Activated CD4-positive, alpha-beta T cell treated with anti-CD3 and anti-CD28 coated beads, Interleukin-2, amount 50 U/mL, for 4 hours (primary cell): ENCODE measurements at places on chromosomes 4 and X.

GRCh38 chrX:1140236-1140681 lies 72.2 kb downstream of the CRLF2 start:
- no peak for DNase-seq

GRCh38 chrX:136028383-136028984 lies 43.2 kb downstream of the SLC9A6 start:
- DNase-seq: no peak

- no peak for DNase-seq
These were observed at the start of gene YIPF7 for GRCh38 chr4:44651425-44651824. YIPF7 (minus strand) TSS chr4:44651625; CDS start chr4:44650100, 1,525 bp downstream.

GRCh38 chr4:184450045-184450444 lies 24.3 kb downstream of the IRF2 start:
- no peak for DNase-seq

DNA sequence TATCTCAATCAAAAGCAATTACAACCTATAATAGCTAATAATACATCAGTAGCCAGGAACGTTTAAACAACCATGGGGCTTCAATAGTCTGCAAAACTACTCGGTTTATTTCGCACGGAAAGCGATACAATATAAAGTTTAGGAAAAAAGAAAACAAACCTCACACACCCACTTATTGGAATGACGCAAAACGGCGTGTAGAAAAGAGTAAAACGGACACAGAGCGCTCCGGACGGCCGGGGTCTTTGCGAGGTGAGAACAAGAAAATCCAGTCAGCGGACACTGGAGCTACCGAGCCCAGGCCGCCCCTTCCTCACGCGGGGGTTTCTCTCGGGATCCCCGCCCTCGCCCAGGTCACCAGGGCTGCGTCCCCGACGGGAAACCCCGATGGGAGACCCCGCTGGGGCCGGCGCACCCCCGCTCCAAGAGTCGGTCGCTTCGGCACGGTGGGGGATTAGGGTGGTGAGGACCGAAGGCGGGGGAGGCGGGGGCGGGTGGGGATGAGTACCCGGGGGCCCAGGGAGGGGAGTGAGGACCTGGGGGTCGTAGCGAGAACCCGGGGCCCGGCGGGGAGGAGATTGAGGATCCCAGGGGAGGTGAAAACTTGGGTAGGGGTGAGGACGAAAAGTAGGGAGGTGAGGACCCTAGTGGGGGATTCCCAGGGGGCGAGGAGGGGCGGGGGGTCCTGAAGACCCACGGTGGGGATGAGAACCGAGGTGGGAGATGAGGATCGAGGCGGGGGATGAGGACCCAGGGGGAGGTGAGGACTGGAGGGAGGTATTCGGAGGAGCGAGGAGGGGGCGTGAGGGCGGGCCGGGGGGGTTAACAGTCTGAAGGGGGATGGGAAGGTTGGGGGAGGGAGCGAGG lies 737 bp downstream of the NELFA start:
- DNase-seq: peak; percentile 10

GRCh38 chrX:28697732-28698131 lies 110.5 kb downstream of the IL1RAPL1 start:
- DNase-seq: no peak

DNA sequence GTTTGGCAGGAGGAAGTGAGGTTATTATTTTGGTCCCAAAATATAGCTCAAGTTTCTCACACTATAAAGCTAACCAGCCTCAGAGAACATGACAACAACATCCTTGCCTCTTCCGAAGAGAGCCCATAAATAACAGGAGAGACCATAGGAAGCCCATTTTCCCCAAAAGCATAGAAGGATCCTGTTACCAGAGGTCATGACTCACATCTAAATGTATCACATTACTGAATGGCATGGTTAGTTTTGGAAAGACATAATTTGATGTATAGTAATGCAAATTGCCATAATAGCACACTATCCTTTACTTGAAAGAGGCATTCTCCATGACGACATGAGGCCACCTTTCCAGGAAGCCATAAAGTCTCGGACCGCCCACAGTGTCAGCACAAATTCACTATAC lies 238.8 kb upstream of the GRIA3 start:
- no peak for DNase-seq

DNA sequence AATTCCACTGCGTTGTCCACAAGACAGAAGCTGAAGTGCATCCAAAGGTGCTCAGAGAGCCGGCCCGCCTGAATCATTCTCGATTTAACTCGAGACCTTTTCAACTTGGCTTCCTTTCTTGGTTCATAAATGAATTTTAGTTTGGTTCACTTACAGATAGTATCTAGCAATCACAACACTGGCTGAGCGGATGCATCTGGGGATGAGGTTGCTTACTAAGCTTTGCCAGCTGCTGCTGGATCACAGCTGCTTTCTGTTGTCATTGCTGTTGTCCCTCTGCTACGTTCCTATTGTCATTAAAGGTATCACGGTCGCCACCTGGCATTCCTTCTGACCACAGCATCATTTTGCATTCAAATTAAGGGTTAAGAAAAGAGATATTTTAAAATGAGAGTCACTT lies 115.5 kb downstream of the NFKB1 start:
- no peak for DNase-seq

- no peak for DNase-seq
These were observed 268.2 kb upstream of the TEX13A start for GRCh38 chrX:105488716-105489115.

DNA sequence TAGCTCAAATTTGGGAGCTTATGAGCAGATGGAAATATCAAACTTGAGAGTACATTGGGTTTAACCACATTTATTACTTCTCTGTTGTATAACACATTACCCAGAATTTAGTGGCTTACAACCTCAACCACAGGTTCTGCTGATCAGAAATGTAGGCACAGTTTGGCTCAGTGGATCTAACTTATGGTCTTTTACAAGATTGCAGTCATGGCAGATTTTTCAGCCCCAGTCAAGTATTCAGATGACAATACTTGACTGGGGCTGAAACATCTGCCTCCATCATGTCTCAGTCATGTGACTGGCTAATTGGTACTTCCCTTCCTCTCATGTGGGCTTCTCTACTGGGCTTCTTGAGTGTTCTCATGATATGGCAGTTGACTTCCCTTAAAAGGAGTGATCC lies 44.0 kb upstream of the ADAD1 start:
- no peak for DNase-seq

GRCh38 chr4:109026588-109026987 lies 263.7 kb upstream of the ETNPPL start:
- no peak for DNase-seq

DNA sequence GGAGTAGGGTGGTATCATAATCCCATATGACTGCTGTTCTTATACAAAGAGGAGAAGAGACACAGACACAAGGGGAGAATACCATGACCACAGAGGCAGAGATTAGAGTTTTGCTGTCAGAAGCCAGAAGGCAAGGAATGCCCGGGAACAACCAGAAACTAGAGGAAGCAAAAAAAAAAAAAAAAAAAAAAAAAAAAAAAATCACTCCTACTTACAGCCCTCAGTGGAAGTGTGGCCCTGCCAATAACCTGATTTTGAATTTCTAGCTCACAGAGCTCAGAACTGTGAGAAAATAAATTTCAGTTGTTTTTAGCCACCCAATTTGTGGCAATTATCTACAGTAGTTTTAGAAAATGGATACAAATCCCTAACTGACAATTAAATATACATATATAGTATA lies 30.4 kb upstream of the UBE2NL start:
- no peak for DNase-seq

DNA sequence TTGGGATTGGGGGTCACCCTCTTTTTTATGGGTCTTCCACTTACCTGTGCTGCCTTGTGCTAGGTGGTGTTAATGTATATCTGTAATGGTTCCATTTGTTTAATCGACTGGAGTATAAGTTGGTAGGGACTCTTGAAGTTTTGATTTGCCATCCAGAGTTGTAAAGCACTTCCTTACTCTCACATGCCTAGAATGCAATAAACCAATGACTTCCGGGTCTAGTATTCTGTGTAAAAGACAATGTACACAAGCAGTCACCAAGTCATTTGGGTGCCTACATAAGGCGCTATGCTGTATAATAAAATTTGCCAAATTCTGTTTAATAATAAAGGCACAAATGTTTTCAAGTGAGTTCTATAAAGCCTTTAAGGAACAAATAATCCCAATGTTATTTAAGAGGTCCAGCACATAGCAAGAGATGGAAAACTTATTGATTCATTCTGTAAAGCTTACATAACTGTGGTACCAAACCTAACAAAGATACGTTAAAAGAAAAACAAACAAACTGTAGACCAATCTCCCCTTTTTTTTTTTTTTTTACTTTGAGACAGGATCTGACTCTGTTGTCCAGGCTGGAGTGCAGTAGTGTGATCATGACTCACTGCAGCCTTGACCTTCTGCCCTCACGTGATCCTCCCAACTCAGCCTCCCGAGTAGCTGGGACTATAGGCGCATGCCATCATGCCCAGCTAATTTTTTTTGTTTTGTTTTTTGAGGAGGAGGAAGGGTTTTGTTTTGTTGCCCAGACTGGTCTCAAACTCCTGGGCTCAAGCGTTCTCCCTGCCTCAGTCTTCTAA lies 41.5 kb upstream of the HPRT1 start:
- DNase-seq: no peak

- DNase-seq: no peak
These were observed 52.1 kb downstream of the RAB40A start for GRCh38 chrX:103467156-103467555.

GRCh38 chr4:4752025-4752424 lies 107.4 kb upstream of the MSX1 start:
- DNase-seq: no peak

GRCh38 chrX:6026980-6027379 lies 201.7 kb downstream of the NLGN4X start:
- no peak for DNase-seq

- no peak for DNase-seq
These were observed 238.8 kb downstream of the GRIA3 start for GRCh38 chrX:123422875-123423274.

DNA sequence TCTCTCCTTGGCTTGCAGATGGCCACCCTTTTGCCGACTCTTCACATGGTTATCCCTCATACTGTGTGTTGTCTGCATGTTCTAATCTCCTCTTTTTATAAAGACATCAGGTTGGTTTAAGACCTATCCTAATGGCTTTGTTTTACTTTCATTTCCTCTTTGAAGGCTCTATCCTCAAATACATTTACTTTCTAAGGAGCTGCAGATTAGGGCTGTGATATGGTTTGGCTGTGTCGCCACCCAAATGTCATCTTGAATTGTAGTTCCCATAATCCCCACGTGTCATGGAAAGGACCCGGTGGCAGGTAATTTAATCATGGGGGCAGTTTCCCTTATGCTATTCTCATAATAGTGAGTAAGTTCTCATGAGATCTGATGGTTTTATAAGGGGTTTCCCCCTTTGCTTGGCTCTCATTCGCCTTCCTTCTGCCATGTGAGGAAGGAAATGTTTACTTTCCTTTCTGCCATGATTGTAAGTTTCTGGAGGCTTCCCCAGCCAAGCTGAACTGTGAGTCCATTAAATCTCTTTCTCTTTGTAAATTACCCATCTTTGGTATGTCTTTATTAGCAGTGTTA lies 204.5 kb downstream of the RELL1 start:
- no peak for DNase-seq

DNA sequence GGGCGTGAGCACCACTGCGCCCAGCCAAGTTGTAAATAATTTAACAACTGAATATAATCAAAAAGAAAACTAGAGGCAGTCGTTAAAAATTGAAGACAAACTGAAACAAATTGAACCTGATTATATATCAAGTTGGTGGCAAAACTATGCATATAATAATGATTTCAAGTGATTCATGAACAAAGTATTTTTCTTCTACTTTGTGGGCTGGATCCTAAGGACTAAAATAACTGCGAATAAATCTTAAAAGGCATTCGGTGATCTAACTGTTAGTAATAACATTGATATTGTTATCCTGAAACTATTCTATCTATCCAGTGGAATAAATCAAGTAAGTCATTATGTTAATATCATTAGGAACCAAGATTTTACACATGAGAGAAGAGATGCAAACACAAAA lies 21.2 kb upstream of the USP9X start:
- no peak for DNase-seq

DNA sequence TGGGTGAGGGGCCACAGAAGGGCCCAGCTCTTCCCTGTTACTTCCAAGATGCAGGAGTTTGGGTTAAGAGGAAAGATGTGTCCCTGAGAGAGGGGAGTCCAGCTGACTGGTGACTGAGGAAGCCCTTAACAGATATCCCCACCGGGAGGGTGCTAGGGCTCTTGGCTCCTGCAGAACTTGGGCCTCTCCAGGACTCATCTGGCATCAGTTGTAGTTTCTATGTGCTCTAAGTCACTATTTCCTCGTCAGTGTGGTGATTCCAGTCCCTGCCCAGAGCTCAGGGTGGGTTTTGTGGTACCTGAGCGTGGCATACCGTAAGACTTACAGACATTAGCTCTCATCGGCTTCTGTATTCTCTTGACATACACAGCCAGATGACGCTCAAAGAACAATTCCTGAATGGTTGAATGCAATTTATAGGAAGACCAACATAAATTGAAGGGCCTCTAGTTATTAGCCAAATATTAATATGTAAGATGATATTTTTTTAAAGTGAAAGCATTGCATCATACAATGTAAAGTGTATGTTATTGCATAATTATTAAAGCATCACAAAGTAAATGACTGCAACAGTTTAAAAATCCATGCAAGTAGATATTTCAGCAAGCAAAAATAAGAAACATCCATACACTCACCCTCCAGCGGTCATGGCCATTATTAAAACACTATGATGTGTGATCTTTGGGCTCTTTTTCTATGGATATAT lies 195.5 kb downstream of the PTTG2 start:
- DNase-seq: no peak

- no peak for DNase-seq
These were observed 898 bp downstream of the CMC4 start for GRCh38 chrX:155070038-155070437.

GRCh38 chr4:135282676-135283075 lies 1081.1 kb upstream of the PABPC4L start:
- no peak for DNase-seq

DNA sequence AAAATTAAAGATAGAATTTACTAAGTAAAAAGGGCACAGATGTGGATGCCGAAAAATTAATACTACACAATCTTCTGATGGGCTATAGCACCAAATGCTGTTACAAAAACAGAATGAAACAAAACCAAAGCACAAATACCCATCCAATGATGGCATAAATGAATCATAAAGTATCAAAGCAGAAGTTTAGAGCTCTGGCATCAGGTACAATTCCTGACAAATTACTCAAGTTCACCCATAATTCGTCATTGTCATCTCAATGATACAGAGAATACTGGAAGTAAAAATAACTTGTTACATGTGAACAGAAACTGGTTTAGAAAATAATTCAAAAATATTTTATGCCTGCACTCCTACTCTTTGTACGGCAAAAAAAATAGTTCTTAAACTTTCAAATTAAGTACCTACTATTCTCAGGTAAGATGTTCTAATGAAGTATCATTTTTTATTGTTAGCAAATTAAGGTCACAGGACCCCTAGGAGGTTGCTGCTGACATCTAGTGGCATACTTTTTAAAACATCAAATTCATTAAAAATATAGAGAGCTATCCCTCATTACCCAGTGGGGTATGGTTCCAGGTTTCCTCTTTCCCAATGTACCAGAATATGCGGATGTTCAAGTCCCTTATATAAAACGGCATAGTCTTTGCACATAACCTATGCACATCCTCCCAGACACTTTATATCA lies 126.1 kb downstream of the INPP4B start:
- no peak for DNase-seq
